ENCODE measurements at places on chromosomes 2 and 18.

- no peak for DNase-seq
Measured at GRCh38 chr2:142881619-142882018, 4.2 kb downstream of the KYNU start.

GRCh38 chr2:102483086-102483485, 10.1 kb downstream of the SLC9A4 start:
- DNase-seq: no peak

GRCh38 chr2:72603481-72603880, 222.4 kb downstream of the EXOC6B start:
- no peak for DNase-seq

DNA sequence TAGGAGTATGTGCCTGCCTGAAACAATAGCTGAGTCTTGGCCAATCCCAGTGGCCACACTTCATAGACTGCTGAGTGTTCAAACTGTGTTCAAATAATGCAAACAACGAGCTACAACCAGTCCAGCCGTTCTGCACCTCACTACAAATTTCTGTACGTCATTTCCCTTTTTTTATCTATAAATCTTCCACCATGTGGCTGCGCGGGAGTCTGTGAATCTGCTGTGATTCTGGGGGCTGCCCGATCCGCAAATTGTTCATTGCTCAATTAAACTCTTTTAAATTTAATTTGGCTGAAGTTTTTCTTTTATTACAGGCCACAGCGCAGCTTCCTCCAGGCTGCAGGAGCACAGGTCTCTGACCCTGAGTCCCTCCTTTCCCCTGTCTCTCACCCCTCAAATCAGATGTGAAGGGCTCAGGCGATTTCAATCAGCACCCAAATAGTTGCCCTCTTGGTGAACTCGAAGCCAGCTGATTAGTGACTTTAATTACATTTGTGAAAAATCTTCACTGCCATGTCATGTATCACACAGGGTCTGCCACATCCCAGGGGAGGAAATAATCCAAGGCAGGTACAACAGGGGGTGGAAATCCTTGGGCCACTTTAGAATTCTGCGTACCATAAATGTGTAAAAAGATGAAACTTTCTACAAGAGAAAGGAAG, 145.6 kb downstream of the NDUFA10 start:
- no peak for DNase-seq

DNA sequence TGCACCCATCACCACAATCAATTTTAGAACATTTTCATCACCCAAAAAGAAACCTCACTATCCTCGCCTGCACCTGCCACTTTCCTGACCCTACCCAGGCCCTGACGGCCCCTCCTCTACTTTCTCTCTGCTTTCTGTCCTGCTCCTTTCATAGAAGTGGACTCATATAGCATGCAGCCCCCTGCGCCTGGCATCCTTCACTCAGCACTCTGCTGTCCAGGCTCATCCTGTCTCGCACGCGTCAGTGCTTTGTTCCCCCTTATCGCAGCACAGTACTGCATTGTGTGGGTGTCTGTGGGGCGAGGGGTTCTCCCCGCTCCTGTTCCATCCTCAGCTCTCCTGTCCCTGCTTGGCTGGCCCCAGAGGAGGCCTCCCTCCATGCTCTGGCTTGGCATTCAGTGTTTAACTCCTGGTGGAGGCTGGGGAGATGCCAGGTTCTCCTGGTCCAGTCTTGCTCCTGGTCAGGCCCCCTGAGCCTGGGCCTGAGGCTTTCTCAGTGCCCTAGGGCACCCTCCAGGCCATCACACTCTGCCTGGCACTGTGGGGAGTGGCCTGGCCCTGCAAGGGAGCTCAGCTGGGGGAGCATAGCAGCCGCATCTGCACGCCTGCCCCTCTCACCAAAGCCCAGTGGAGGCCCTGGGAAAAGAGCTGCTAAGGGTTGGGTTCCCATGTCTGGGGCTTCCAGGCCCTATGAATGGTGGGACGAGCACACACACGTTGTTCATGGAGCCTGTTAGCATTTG, 6.6 kb upstream of the TUBB6 start:
- DNase-seq: no peak

- no peak for DNase-seq
Measured at GRCh38 chr2:134988994-134989605, 58.1 kb downstream of the MAP3K19 start.

- DNase-seq: no peak
Measured at GRCh38 chr2:166764216-166764615, 124.1 kb upstream of the XIRP2 start.
